ENCODE measurements at places on chromosomes 3 and 15.

GRCh38 chr3:2268779-2269178 lies 170.1 kb downstream of the CNTN4 start:
- no peak for DNase-seq

DNA sequence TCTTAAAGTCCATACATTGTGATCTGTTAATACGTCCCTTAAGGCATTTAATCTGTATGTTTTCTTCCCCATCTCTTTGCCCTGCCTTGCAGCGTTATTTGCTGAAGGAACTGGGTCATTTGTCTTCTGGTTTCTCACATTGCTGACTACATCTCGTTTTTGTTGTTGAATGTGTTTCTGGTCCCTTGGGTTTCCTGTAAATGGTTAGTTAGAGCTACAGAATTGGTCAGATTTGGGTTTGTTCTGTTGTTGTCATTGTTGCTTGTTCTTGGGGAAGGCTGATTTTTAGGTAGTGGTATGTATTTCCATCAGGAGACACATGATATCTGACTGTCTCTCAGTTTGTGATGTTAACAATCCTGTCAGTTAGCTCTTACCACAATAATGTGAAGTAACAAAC lies 27.0 kb upstream of the ITPKA start:
- no peak for DNase-seq

DNA sequence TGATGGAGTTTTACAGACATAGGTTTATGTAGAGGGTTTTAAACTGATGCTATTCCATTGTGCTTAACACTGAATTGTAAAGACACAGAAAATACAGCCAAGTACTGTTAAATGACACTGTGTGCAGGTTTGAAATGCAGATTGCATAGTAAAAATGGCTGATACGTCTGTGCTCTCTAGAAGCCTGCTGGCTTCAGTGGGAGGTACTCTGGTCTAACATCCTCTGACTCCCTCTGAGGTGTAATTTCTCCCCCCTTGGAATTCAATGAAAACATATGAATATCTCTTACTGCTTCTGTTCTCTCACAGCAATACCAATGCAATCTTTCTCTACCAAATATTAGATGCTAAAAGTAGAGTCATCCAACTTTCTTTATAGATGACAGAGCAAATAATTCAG lies 176.6 kb downstream of the SLC9A9 start:
- DNase-seq, result no peak

- no peak for DNase-seq
Measured at GRCh38 chr3:54827776-54828175, 100.1 kb downstream of the LRTM1 start.

- DNase-seq, result no peak
Measured at GRCh38 chr3:9881441-9881840, 1.4 kb upstream of the CIDEC start.

DNA sequence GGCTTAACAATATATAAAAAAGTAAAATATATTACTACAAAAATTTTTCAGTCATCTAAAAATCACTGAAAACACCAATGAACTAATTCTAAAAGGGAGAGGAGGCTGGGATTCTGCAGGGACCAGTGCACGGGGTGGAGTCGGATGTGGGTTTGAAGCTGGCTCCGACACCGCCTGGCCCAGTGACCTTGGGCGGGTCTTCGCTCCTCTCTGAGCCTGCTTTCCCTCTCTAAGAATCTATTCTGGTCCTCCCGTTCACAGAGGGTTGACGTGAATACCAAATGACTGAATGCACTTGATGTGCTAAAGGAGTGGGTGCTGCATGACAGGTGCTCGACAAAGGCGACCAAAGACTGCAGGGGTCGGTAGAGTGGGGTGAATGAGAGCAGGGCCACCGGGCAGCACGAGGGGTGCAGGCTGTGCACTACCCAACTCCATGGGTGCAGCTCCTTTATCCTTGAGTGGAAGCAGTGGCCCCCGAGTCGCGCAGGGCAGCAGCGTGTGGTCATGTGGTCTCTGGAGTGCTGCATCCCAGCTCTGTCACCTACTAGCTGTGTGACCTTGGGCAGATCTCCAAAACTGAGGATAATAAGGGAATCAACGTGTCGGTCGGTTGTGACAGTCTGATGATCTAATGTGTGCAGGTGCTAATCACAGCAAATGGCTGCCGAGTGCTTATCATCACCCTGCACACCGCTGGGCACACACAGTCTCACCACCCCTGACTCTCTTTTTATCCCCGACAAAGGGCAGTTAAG lies 8.6 kb upstream of the IQSEC1 start:
- no peak for DNase-seq

GRCh38 chr3:179738998-179739397 lies 86.2 kb downstream of the USP13 start:
- DNase-seq, result no peak
